Neural crest cell (in vitro differentiated cells): ENCODE measurements at places on chromosomes 11 and 22. TPM values are rescaled to one million over a fixed set of nuclear protein-coding genes. Genes with fewer than 3 reads are reported as not detected.

Gene CD151
- total RNA-seq: 101 and 108 TPM in 2 replicates

DNA sequence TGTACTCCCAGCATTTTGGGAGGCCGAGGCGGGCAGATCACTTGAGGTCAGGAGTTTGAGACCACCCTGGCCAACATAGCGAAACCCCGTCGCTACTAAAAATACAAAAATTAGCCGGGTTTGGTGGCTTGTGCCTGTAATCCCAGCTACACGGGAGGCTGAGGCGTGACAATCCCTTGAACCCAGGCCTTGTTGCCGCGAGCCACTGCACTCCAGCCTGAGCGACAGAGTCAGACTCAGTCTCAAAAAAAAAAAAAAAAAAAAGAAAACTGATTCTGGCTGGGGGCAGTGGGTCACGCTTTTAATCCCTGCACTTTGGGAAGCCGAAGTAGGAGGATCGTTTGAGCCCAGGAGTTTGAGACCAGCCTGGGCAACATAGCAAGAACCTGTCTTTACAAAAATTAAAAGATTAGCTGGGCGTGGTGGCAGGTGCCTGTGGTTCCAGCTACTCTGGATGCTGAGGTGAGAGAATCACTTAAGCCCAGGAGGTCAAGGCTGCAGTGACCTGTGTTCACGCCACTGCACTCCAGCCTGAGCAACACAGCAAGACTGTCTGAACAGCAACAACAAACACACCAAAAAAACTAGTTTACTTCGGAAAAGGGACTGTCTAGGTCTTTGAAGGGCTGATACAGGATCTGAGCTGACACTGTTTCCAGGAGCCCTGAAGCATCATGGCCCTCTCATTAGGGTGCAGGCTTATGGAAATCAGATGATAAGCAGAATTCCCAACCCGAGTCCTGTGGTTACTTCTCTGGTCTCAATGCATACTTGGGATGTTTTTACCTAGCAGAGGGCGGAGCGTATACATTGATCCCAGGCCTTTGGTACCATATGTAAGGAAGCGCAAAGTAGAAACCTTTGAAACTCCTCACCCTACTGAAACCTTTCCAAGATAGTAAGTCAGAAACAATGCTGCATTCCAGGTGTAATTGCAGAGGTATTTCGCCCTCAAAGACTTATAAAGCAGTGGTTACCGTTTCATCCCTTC lies 1.8 kb upstream of the CHKB start:
- DNase-seq: no peak

- DNase-seq: no peak
These were observed 65.2 kb upstream of the CECR2 start for GRCh38 chr22:17303840-17304779.

Gene SCUBE1
- 10.6 and 12.1 TPM in 2 replicates for total RNA-seq

- no peak for DNase-seq
These were observed 631 bp upstream of the NPTXR start for GRCh38 chr22:38844315-38845003.

DNA sequence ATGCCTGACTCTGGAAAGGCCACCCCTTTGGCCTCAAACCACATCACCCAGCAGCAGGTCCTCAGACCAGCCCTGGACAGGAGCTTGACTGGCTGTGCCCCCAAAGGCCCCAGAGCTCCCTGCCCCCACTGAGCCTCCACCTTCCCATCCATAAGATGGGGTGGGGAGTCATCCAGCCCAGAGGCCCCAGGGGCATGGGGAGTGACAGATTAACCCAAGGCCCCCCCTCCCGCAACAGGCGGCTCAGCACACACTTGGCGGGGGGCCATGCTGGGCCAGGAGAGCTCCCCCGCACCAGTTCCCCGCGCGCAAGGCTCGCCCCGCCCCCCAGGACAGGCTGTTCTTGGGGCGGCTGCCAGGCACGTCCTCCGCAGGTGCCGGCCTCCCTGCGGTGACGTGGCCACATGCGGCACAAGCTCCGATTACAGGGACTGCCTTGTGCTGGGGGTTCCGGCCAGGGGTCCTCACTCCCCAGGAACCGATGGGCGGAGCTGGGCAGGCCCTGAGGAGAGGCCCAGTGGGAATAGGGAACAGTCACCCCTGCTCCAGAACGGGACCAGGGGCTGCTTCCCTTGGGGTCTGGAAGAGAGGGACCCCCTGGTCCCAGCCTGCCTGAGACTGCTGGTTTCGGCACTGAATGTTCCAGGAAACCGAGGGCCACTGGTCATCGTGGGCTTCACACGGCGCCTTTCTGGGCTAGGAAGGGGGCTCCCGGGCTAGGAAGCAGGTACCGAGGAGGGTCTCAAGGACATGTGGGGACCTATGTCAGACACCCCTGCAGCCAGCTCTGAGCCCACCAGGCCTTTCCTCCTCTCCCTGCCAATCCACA lies 5.1 kb upstream of the CDKN1C start:
- no peak for DNase-seq

- DNase-seq: no peak
These were observed 130.9 kb downstream of the PARVA start for GRCh38 chr11:12508151-12508751.

Gene BTBD18
- not detected in 2 replicates for total RNA-seq

DNA sequence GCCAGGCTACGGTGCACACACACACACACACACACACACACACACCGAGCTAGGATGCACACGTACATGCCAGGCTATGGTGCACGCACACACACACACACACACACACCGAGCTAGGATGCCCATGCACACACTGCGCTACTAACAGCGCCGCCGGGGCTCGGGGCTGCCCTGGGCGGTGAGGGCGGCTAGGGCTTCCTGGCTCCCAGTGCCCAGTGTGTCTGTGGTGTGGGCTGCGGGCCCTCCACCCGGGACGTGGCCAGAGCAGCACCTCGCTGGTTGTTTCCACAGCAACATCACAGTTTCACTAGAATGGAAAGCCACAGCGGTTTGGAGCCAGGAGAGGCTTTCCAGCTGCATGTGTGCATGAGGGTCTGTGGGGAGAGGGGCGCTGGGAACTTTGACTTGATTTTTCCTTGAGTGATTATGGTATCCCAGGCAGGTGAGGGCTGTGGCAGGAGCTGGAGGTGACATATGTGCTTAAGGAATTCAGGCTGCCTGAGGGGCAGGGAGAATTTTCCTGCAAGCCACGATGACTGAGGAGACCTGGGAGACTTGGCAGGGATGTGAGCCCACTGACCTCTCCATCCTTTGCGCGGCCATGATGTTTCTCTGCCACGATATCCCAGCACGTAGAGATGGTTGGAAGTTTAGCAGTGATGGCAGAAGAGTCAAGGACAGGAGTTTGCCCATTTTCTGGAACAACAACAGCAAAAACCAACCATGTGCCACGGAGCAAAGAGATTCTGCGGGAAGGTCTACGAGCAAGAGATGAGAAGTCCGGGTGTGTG lies 195.9 kb downstream of the SNX19 start:
- DNase-seq: no peak

Gene OR2AG1
- not detected in 2 replicates for total RNA-seq

DNA sequence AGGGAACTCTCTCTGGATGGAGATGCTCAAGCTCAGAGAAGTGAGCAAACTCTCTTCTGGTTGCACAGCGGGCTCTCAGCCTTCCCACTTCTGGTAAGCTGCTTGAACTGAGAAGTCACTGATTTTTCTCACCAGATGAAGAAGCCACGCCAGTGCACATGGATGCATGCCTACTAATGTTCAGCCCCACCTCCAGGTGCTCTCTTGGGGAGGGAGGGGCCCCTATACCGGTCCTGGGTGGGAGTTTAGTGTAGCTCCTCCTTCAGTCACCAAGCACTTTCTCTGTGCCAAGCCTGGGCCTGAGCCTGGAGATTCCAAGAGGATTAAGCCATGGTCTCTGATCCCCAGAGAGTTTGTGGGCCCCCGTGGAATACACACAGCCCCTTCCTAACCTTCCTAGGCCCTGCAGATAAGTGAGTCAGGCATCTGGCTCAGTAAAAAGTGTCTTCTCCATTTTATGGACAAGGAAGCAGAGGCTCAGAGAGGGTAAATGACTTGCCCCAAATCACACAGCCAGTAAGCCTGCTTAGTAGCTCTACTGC lies 142.2 kb downstream of the ST3GAL4 start:
- DNase-seq: no peak

Gene LGR4
- total RNA-seq: 45.3 and 51.5 TPM in 2 replicates

GRCh38 chr11:95108159-95108611 lies 18.5 kb downstream of the ENDOD1 start:
- no peak for DNase-seq

DNA sequence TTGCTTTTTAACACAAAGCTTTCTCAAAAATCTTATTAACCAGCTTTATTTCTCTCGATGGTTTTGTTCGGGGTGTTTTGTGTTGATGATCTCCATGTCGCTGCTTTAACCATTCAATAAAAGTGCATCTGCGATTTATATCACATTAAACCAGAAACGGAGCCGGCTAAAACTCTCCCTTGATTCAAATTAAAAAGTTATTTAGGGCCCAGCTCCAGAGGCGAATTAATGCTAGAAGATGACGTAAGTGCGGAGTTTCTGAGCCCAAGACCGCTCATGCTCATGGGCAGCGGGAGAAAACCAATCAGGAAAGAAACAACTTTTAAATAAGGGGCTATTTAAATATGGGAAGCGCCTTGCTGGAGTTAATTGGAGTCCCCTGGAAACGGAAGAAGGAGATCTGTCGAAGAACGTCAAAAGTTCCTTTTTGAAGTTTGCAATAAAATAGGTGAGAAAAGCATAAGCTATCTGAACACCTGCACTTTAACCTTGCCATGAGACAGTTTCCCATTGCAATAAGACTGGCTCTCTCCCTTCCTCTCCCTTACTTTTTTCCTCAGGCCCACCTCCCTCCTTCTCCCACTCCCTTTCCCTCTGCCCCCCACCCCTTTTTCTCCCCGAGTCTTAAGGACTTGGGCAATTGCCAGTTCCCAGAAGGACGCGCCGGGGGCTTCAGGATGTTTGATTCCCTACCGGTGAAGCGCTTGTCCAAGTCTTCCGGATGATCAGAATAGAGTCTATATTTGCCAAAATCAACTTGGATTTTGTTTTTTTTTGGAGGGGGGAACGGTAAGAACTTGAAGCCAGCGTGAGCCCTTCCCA lies 1.9 kb upstream of the DBX1 start:
- DNase-seq: no peak

DNA sequence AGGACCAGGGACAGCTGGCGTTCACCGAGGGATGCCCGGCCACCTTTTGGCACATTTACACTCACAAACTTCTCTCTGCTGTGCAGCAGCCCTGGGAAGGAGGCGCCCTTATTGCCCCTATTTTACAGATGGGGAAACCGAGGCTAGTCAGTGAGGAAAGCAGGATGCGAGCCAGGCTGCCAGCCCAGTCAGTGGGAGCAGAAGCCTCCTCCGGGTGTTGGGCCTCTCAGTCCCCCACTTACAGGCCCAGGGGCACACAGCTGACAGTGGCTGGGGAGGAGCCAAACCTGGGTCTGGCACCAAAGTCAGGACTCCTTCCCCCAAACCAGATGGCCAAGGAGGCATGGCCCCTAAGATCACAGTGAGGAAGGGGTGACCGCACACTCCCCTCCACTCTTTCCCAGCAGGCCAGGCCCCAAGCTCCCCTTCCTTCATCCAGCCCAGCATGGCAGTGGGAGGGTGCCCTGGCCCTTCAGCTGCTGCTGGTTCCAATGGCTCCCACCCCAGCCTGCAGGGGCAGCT lies 121.4 kb upstream of the ANO1 start:
- DNase-seq: no peak

DNA sequence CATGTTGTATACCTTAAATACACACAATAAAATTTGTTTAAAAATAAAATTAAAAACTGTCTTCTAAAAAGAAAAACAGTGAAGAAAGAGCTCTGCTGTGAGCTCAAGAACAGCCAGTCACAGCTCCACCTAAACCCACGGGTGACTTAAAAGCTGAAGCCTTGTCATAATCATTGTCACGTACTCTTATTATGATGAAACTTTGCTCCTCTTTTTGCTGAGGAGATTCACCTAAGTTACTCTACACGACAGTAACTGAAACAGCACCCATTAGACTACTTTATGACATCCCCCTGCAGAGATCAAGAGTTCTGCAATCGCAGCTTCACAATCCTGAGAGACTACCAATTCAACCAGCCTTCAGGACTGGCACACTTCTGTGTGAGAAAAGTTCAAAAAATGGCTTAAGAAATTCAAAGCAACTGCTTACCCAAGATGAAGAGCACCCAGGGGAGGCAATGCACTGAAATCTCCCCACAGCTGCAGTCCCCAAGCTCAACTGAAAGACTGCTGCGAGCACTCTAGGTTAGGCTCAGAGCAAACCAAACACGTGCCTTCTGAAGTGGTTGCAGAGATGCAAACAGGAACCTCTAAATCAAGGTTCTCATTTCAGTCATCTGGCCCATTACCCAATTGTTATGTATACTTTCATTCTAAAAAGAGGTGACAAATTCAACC lies at the start of gene JAML:
Gene JAML, minus strand, starts transcription at position 501 of the 678 bp plus-strand sequence. CDS start 10,145 bp downstream, outside the sequence.
- no peak for DNase-seq

DNA sequence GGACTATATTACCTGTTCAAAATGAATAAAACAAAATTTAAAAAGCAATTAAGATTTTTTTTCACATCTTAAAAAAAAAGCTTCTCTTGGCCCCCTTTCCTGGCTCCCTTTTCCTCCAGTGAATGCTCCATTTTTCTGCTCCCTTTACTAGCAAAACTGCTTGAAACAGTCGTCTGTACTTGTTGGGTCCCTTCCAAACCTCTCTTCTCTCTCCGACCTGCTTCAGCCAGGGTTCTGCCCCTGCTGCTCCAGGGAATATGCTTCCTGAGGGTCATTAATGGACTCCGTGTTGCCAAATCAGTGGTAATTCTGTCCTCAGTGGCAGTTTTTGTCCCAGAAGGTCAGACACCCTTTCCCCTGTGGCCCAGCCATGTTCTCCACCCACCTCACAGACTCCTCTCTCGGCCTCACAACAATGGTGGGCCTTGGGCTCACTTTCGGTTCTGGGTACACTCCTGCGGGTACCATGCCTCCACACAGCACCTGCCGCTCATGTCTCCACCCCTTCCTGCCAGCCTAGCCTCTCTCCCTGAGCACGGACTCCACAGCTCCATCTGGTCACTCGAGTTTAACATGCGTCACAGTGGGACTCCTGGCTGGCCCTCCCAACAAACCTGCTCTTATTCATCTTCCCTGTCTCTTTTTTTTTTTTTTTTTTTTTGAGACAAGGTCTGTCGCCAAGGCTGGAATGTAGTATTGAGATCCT lies 7.8 kb upstream of the POLR3H start:
- DNase-seq: no peak

Gene FGF4
- not detected in 2 replicates for total RNA-seq

Gene CELSR1
- total RNA-seq: 5.1 and 5.4 TPM in 2 replicates

DNA sequence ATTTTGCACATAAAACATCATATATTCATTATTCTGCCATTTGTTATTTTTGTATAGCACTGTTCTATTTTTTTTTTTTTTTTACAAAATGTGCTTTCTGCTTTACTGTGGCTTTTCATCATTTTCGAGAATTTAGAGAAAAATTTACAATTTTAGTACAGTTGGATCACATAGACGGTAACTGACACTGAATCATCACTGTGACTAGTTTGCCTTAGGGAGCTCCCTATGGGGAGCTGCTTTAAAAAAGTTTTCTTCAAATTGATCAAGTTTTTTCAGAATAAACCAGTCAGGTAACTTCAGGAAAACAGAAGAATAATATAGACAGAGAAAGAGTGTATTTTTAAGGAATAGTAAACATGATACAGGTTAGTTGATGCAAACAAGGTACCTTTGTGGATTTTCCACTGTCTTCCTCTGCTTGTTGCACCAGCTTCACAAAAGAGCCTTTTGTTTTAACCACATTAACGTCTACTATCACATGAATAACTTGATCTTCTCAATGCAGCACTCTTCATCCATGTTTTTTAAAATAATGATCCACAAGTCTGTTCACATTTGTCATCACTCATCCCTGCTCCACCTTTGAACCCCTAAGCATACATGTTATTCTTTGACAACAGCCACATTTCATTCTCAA lies 327.0 kb downstream of the DYNC2H1 start:
- no peak for DNase-seq
